ENCODE measurements at places on chromosomes 4 and X.

- DNase-seq, result no peak
Observed at GRCh38 chr4:40520533-40520932, 109.1 kb downstream of the RBM47 start.

DNA sequence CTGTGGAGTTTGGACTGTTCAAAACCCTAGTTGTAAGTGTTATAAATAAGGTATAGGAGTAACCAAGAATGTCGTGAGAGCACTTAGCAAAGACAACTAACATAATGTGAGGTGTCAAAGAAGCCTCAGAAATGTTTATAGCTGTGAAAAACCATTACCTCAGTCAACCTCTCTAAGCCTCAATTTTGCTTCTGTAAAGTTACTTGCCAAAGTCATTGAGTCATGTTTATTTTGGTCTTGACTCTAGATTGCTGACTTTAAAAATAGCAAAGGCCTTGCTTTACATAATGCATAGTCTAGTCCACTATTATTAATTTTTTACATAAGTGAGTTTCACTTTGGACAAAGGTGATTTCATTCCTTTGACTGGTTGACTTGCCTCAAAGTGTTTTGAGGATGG is 257.6 kb upstream of the CXXC4 start:
- no peak for DNase-seq

DNA sequence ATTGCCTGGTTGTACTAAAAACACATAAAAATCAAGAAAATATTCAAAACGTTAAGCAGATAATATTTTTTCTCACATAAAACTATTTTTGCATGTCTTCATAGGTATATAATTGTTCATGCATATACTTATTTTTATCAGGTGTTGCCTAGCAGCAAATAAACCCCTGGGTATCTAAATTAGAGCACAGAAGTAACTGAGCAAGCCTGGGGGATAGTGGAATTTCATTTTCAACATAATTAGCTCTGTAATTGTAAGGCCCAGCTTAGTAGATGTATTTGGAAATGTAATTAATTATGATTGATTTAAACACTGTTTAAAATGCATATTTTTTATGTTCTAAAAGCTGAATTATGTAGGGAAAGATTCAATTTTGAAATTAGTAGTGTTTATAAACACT is 82.9 kb downstream of the ANKRD50 start:
- DNase-seq, result no peak

DNA sequence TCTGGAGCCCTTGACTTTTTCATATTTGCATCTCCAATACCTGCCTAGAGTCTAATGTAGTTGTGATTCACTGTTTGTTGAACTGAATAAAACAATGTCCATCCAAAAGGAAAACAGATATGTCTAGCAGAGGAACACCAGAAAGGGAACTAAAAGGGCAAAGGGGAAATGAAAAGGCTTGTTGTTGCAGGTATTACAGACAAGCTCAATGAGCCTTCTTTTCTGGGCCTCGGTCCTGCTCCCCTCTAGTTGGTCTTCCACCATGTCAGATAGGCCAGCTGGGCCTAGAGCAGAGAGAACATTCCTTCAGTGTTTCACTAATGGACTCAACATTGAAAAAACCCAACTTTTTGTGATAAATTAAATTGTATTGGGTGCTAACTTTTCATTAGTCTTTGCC is 55.4 kb downstream of the ZFX start:
- no peak for DNase-seq

Measured in stimulated activated CD4-positive, alpha-beta T cell treated with anti-CD3 and anti-CD28 coated beads, Interleukin-15, amount 100 ng/mL, for 1 hour (primary cell).